ENCODE measurements at places on chromosomes 6 and 20. TPM values are rescaled to one million over a fixed set of nuclear protein-coding genes. Genes with fewer than 3 reads are reported as not detected.
A peak's percentile ranks its signal among the peaks of the same experiment; 100 is the strongest.

GRCh38 chr20:23105193-23105592, 19.1 kb upstream of the CD93 start:
- no peaks in the 10 kb centered on the region for H3K36me3 ChIP-seq
- no peak overlapping the region for H3K4me3 ChIP-seq
- H3K27ac ChIP-seq = no peak overlapping the region
- no peak for DNase-seq
- no peaks in the 10 kb centered on the region for H3K27me3 ChIP-seq

DNA sequence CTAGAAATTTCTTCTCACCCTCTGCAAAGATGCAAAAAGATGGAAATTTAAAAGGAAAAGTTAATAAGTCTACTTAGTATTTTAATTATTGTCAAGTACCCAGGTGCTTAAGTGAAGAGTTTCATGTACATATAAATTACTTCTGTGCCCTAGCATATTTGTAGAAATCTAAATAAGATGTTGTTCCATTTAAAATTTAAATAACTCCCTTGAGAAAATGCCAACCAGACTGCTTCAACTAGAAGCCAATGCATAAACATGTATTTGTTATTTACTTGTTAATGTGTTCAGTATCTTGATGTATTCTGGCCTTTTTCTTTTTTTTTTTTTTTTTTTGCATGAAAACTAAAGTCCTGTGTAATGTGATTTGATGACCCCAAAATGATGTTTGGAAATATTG, 6.3 kb upstream of the TMEM244 start:
- H3K4me1 ChIP-seq = no peaks in the 10 kb centered on the region
- DNase-seq = no peak
- H3K36me3 ChIP-seq = no peaks in the 10 kb centered on the region

DNA sequence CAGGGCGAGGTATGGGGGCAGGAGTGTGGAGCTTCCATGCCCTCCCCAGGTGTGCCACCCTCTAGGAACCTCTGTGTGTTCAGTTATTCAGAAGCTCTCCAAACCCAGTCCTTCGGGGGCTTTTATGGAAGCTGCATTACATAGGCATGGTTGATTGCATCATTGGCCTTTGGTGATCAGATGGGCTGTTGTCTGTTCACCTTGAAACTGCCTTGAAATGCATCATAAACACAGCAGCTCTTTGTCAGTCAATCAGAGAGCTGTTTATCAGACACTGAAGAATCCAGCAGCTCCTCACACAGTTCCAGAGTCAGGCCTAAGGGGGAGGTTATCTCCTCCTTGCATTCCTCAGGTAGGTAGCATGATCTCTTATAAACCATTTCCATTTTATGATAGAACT, 62.4 kb downstream of the E2F3 start:
- H3K36me3 ChIP-seq = peaks cover 8% of the 10 kb centered on the region
- H3K4me3 ChIP-seq = no peak overlapping the region
- no peaks in the 10 kb centered on the region for H3K4me1 ChIP-seq
- H3K27ac ChIP-seq = no peak overlapping the region

- no peak for DNase-seq
- H3K4me3 ChIP-seq = no peak overlapping the region
- no peaks in the 10 kb centered on the region for H3K36me3 ChIP-seq
- H3K4me1 ChIP-seq = peaks cover 3% of the 10 kb centered on the region
- H3K27me3 ChIP-seq = no peaks in the 10 kb centered on the region
- no peak overlapping the region for H3K27ac ChIP-seq
These were observed 523.8 kb upstream of the FLRT3 start for GRCh38 chr20:14861028-14861699.

- H3K4me3 ChIP-seq = no peak overlapping the region
- no peaks in the 10 kb centered on the region for H3K27me3 ChIP-seq
- no peaks in the 10 kb centered on the region for H3K36me3 ChIP-seq
- no peak overlapping the region for H3K27ac ChIP-seq
- no peak for DNase-seq
These were observed 85.3 kb upstream of the LY86 start for GRCh38 chr6:6503191-6503590.

Gene PGC
- 0.28 TPM for total RNA-seq

DNA sequence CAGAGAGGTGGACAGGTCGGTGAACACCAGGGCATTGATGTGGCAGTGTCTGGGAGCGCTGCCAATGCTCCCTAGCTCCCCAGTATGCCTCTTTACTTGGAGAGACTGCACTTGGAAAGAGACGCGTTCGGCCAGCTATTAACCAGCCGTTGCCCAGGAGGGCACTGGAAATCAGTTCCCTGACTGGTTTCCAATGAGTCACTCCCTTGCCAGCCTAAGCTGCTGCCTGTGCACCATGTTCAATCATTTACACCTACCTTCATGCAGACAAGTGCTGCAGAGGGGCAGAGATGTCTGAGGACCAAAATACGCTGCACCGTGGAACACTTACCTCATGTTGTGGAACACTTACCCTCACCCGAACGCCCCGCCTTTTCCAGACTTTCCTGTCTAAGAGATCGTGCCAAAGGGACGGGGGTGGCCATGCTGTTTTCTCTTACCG, 151.6 kb downstream of the SOBP start:
- peaks cover 29% of the 10 kb centered on the region for H3K27me3 ChIP-seq
- H3K4me3 ChIP-seq = no peak overlapping the region
- H3K4me1 ChIP-seq = peaks cover 7% of the 10 kb centered on the region
- peak overlapping the region; percentile 12 for H3K27ac ChIP-seq

DNA sequence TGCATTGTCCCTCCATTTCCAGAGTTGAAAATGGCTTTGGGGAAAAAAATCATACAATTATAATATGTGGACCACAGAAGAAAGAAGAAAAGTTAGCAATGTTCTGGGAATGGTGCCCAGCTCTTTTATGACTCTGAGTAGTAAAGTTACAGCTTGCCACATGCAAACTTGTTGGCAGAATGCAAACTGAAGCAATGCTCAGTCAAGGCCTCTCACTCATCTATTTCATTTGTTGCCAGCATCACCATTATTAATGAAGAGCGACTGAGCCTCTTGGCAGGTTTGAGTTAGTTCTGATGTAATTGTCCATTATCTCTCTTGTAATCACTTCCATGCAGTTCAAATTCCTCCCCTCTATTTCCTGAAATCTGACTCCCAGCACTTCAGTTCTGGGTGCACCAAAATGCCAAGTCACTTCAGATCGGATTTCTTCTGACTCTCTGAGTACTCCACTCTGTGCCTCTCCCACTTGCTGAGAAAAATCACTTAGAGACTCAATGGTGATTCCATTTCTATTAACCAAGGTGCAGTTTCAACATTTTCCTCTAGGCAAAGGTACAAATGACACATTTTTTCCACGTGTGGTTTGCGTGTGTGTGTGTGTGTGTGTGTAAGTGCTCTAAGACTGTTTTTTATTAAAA, 154.4 kb upstream of the STMND1 start:
- no peak for DNase-seq
- no peaks in the 10 kb centered on the region for H3K27me3 ChIP-seq
- H3K4me3 ChIP-seq = no peak overlapping the region

DNA sequence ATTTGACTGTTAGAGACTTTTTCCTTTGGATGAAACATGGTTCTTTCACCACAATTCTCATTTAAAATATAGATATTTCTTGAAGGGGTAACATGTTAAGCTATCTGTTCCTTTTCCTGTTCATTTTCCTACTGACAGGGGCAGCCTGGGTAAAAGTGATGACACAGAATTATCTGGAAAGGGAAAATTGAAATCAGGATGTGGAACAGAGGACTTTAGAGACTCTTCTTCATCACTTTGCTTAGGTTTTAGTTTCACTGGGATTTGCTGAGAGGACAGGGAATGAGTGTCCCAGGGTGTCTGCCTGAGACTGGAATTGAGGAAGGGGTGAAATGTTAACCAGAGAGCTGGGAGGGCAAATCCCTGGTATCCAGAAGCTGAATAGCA, 116.0 kb downstream of the RNF144B start:
- no peaks in the 10 kb centered on the region for H3K27me3 ChIP-seq
- no peaks in the 10 kb centered on the region for H3K4me1 ChIP-seq
- no peaks in the 10 kb centered on the region for H3K36me3 ChIP-seq
- no peak overlapping the region for H3K4me3 ChIP-seq

DNA sequence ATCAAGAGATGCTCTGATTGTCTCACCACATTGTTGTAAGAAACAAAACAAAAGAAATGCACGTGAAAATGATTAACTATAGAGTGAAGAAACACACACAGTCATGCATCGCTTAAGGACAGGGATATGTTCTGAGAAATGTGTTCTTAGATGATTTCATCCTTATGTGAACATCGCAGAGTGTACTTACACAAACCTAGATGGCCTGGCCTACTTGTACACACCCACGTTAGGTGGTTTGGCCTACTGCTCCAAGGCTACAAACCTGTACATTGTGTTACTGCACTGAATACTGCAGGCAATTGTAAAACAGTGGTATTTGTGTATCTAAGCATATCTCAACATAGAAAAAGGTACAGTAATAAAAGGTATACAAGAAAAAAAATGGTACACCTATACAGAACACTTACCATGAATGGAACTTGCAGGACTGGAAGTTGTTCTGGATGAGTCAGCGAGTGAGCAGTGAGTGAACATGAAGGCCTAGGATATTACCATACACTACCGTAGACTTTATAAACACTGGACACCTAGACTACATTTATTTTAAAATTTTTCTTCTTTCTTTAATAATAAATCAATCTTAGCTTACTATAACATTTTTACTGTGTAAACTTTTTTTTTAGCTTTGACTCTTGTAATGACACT, 48.6 kb downstream of the FKBP5 start:
- H3K4me3 ChIP-seq = no peak overlapping the region
- H3K27ac ChIP-seq = no peak overlapping the region
- H3K27me3 ChIP-seq = no peaks in the 10 kb centered on the region

GRCh38 chr6:129590408-129591022, 119.5 kb downstream of the ARHGAP18 start:
- H3K4me1 ChIP-seq = no peaks in the 10 kb centered on the region
- H3K4me3 ChIP-seq = no peak overlapping the region
- no peak overlapping the region for H3K27ac ChIP-seq
- no peaks in the 10 kb centered on the region for H3K36me3 ChIP-seq
- no peak for DNase-seq

Gene RIMS1
- total RNA-seq = 0.14 TPM

- H3K27me3 ChIP-seq = no peaks in the 10 kb centered on the region
- H3K4me3 ChIP-seq = no peak overlapping the region
These were observed 227.1 kb downstream of the NFATC2 start for GRCh38 chr20:51315390-51315789.

DNA sequence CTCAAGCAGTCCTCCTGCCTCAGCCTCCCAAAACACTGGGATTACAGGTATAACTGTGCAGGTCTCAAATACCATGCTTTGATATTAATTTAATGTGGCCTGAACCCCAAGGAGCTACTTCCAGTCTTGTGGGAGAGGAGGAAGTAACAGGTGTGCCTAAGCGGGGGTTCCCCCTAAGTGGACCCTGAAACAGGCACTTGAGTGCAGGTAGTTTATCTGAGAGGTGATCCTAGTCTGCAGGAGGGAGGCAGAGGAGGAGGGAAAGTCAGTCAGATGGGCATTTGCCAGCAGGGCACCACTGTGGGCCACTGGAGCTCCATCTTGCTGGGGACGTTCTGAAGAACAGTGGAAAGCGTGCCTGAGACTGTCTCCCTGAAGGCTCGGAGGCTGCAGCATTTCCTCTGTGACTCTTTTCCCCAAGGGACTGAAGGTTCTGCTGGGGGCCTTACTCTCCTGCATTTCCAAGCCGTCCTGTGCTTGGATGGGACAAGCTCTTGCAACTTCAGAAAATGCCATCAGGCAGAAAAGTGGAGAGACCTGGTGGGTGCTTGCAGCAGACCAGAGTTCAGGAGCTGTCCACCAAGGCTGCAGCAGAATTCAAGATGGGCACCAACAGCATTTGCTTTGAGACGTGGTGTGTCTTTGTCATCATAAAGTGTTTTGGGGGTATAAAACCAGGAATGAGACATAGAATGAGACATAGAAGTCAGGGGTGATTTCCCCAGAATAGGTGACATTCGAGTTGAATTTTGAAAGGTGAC, 4.6 kb upstream of the DLGAP4 start:
- no peaks in the 10 kb centered on the region for H3K4me1 ChIP-seq
- H3K27ac ChIP-seq = no peak overlapping the region
- no peaks in the 10 kb centered on the region for H3K36me3 ChIP-seq
- no peak for DNase-seq
- H3K27me3 ChIP-seq = peaks cover 36% of the 10 kb centered on the region

Gene LST1
- 134 TPM for total RNA-seq

DNA sequence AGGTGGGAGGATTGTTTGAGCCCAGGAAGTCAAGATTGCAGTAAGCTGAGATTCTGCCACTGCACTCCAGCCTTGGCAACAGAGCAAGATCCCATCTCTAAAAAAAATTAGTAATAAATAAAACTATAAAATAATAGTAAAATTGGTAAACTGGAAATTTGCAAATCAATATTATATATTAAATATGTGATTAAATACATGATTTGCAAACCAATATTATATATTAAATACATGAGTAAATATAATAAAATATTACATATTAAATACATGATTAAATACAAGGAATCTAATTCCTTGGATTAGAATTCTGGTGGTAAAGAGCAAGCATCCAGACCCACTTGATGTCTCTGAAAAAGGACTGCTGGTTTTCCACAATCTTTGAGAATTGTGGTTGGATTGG, 35.8 kb downstream of the FUT9 start:
- no peaks in the 10 kb centered on the region for H3K4me1 ChIP-seq
- no peak overlapping the region for H3K4me3 ChIP-seq
- no peaks in the 10 kb centered on the region for H3K27me3 ChIP-seq
- H3K36me3 ChIP-seq = no peaks in the 10 kb centered on the region
